Left kidney (tissue), 8 donors: ENCODE measurements at places on chromosomes 7 and 10. TPM values are rescaled to one million over a fixed set of nuclear protein-coding genes. Genes with fewer than 3 reads are reported as not detected.

The TMEM176A gene
- 90.9 TPM for polyA plus RNA-seq

The PRKCQ gene
- 16.5 TPM for polyA plus RNA-seq

The SLC26A3 gene
- 0.10 TPM for polyA plus RNA-seq

The PNLIP gene
- not detected for polyA plus RNA-seq

The MMP21 gene
- polyA plus RNA-seq, result 0.30 TPM

The PDK4 gene
- polyA plus RNA-seq, result 17.4 TPM

The CTAGE15 gene
- 0.73 TPM for polyA plus RNA-seq

The ATOH7 gene
- polyA plus RNA-seq, result 1.7 TPM

The BLNK gene
- 53.6 TPM for polyA plus RNA-seq

The TET1 gene
- 12.7 TPM for polyA plus RNA-seq

The SPAM1 gene
- polyA plus RNA-seq, result 0.10 TPM

The TUBAL3 gene
- polyA plus RNA-seq, result 0.40 TPM

The MCM7 gene
- polyA plus RNA-seq, result 177 TPM

The ZNF365 gene
- 0.48 TPM for polyA plus RNA-seq

The BMPR1A gene
- 84.9 TPM for polyA plus RNA-seq

The DNA2 gene
- polyA plus RNA-seq, result 21.8 TPM

The HACD1 gene
- polyA plus RNA-seq, result 16.5 TPM

The ESYT2 gene
- 47.7 TPM for polyA plus RNA-seq

The CREB5 gene
- 14.6 TPM for polyA plus RNA-seq

The MMRN2 gene
- polyA plus RNA-seq, result 23.7 TPM

The TUBB8 gene
- polyA plus RNA-seq, result 1.1 TPM

The WNT8B gene
- 0.85 TPM for polyA plus RNA-seq

The ADAMTS14 gene
- polyA plus RNA-seq, result 1.1 TPM

The SKIDA1 gene
- polyA plus RNA-seq, result 12.2 TPM

The FAM200A gene
- polyA plus RNA-seq, result 16.2 TPM

The HABP2 gene
- 0.52 TPM for polyA plus RNA-seq

The C10orf95 gene
- 1.5 TPM for polyA plus RNA-seq

The ANKRD61 gene
- polyA plus RNA-seq, result 3.4 TPM

The ENTPD1 gene
- polyA plus RNA-seq, result 23.1 TPM

The FMC1 gene
- polyA plus RNA-seq, result 22.8 TPM

The C1QL3 gene
- polyA plus RNA-seq, result 0.40 TPM

The C7orf33 gene
- not detected for polyA plus RNA-seq
